ENCODE measurements at places on chromosomes 2 and 18.

- DNase-seq: no peak
Measured at GRCh38 chr2:221677688-221678087, 105.6 kb upstream of the EPHA4 start.

DNA sequence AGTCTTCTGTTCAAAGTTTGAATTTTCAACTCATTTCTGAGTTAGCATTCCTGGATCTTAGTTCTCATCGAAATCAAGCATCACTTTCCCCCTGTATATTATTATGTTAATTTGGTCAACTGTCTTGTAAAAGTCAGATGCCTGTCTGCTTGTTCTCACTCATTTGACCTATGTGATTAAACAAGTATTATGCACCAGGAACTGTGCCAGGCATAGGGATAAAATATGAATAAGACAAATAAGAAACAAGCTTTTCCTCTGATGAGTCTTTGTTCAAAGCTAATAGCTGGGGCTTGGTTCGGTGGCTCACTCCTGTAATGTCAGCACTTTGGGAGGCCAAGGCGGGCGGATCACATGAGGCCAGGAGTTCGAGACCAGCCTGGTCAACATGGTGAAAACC is 19.7 kb upstream of the EMILIN2 start:
- no peak for DNase-seq

- no peak for DNase-seq
Measured at GRCh38 chr2:9360701-9361100, 62.6 kb downstream of the ITGB1BP1 start.

- no peak for DNase-seq
Measured at GRCh38 chr2:150475479-150476250, 11.8 kb downstream of the RND3 start.

DNA sequence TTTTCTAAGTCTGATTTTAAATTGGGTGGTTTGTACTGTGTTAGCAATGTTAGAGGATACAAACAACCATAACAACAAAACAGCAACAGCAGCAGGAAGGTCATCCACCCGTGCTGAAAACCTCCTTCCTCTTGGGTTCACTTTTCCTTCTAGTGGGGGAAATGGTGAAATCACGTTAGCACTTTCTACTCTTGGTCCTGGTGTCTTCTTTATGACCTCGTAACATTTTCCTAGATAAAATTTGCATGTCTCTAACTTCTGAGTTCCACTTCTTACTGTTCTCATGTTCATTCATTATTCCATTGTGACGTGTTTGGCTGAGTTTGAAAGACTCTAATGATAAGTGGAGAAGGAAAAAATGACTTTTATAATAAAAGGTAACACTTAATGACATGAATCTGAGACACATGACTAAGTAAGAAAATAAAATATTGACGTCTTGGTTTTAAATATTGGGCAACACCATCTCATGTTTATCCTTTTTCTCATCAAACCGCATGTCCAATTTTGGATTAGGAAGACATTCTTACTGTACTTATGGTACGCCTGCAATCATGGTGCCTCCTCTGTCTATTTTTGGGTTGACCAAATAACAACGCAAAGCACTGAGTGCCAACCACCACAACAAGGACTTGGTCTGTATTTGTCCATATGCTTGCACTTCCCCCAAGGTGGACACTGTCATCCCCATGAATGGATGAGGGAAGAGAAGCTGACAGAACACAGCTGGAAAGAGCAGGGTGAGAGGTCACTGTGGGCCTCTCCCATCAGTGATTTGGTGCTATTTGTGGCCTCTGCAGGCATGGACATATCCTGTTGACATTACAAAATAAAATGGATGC is 25.7 kb upstream of the IL1R1 start:
- DNase-seq: no peak

All from CD4-positive, alpha-beta T cell treated with Interleukin-6 at 100 ng/mL for 8 hours (primary cell).